ENCODE measurements at places on chromosomes 12 and 14.

- no peak for DNase-seq
These were observed 204.0 kb downstream of the SSPN start for GRCh38 chr12:26399381-26399780.

- no peak for DNase-seq
These were observed 253.7 kb downstream of the SLC6A15 start for GRCh38 chr12:84658877-84659276.

DNA sequence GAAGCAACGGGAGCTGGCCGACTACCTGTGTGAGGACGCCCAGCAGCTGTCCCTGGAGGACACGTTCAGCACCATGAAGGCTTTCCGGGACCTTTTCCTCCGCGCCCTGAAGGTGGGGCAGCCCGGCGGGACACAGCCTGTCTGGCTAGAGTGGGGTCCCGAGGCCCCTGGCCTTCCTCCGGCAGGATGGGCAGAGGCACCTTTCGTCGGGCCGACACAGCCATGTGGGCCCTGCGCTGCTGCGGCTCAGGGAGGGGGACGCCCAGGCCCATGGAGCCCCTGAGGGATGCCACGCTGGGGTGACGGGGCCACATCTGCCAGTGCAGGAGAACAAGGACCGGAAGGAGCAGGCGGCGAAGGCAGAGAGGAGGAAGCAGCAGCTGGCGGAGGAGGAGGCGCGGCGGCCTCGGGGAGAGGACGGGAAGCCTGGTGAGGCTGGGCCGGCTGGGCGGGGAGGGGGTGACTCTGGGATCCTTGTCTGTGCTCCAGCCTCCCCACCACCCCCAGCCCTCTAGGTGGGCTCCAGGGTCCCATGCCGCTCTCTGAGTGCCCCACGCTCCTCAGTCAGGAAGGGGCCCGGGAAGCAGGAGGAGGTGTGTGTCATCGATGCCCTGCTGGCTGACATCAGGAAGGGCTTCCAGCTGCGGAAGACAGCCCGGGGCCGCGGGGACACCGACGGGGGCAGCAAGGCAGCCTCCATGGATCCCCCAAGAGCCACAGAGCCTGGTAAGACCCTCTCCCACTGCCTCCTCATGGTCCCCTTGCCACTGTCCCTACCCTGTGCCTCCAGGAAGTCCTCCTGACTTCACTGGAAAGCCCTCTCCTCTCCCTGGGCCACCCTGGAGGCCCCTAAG, 10.9 kb upstream of the ADSS1 start:
- DNase-seq, result no peak

DNA sequence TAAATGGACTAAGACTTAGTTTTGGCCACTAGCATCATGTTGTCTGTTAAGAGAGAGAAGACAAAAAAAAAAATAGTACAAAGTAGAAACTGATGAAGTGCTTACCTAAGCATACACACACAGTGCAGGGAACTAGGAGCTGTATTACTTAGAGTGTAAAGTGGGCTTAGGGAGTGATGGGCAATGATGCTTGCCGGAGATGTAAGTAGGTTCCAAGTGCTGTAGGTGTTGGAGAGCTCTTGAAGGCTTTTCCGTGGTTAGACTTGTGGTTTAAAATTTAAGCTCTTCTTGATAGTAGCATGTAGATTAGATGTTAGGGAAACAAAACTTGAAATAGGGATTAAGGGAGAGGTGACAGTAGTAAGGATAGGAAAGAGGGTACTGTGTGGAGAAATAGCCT, 34.7 kb downstream of the MIA2 start:
- no peak for DNase-seq

DNA sequence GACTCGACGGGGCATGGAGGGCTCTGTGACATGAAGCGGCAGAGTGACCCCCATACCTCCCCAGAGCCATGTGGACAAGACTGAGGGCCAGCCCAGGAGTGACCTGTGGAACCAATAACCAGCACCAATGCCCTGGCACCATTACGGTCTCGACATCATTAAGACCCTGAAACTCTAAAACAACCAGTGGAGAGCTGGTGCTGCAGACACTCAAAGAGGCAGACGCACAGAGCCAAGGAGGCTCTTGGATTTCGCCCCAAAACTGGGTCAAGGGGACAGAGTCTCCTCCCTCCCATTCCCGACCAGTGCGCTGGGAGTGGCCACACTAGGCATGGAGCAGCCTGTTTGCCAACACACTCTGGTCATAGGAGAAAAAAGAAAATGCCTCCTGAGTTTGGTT, 41.6 kb upstream of the VASH1 start:
- no peak for DNase-seq

DNA sequence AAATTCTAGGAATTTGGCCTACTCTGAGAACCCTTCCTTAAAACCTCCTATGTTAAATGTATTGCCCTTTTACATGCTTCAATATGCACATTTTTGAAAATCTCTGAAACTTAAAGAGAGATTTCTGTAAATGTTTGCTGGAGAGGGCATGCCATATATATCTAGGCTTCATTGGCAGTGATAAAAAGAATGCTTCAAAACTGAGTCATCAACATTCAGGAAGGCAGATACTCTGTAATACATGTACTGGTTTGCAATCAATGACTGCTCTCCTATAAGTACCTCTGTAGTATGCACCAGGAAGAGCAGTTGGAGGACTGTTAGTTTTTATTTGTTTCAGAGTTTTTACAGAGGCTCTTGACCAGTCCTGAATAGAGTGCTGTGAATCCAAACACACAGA, 739.9 kb downstream of the SLC16A7 start:
- DNase-seq, result no peak

DNA sequence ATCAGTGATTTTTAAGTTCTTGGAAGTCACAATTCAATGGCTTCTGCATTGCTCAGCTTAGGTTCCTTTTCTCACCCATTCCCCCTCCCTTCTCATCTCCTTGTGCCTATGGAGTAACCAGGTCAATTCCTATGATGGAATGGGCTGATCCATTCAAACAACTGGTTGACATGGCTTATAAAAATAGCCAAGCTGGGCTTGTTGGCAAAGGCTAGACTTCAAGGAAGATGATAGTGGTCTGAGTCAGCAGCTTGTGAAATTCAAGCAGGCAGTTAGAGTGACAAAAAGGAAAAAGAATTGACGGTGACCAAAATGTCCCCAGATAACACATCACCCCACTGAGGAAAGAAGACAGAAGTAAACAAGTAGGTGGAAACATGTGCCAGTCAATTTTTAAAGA, 119.9 kb upstream of the PCED1B start:
- no peak for DNase-seq

GRCh38 chr12:107360482-107360881, 267.1 kb upstream of the CRY1 start:
- DNase-seq, result no peak

DNA sequence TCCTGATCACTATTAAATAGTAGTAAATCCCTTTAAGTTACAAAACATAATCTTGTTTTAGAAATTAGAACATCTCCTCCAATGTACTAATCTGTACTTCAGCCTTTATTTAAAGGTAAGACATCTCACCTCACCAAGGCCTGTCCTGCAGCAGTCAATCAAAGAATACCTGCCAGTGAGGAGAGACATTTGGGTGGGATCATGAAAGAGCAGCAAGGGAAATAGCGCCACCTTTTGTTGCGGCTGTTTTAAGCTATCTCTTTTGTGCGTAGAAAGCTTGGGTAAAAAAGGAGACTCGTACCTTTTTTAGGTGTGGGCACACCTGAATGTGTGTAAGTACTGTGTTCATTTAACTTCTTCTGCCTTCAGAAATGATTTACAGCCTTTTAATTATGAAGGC, 117.8 kb upstream of the TMTC1 start:
- DNase-seq, result no peak

DNA sequence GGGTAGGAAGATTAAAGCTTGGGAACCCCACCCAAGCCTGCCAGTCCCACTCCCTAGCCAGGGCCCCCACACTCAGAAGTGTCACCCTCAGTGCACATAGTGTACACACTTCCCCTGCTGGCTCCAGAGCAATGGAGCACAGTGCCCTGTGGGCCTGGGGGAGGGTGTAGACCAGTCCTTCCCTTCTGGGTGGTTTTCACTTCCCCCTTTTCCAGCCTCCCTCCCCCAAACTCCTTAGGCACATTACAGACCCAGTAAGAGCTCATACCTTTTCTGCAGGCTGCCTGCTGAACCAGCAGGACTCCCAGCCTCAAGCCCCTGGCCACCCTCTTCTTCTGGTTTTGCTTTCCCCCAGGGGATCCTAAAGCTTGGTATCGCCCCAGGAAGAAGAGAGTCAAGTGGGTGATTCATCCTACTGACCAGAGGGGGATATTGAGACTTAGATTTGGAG, at the start of gene ZNF385A:
TSS of gene ZNF385A (minus strand) at position 143 of the 451 bp plus-strand sequence. CDS start 219 bp downstream, outside the sequence.
- no peak for DNase-seq
